ENCODE measurements at places on chromosomes 13 and 19.

DNA sequence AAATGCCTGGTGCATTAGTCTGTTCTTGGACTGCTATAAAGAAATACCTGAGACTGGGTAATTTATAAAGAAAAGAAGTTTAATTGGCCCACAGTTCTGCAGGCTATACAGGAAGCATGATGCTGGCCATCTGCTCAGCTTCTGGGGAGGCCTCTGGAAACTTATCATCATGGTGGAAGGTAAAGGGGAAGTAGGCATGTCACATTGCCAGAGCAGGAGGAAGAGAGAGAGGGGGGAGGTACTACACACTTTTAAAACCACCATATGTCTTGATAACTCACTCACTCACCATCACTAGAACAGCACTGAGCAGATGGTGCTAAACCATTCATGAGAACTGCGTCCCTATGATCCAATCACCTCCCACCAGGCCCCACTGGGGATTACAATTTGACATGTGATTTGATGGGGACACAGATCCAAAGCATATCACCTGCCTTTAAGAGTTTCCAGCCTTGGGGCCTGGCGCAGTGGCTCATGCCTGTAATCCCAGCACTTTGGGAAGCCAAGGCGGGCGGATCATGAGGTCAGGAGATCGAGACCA, 219.0 kb downstream of the KATNAL1 start:
- DNase-seq = no peak

GRCh38 chr13:78121001-78121400, 202.4 kb upstream of the EDNRB start:
- DNase-seq = no peak

DNA sequence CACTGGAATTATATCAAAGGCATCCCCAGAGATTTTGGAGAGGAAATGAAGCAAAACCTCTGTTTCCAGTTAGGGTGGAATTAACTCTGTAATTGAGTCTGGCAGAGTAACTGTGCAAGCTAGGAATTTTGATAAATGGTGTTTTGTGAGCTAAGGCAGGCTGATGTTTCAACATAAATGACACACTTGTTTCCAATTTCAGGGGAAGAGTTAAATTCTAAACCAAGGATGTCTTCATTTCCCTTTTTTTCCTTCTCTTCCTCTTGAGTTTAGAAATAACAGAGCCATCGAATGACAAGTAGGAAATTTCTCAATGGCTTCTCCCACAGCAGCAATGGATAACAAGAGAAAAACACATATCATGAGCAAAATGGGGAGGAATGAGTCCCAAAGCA, 131.2 kb downstream of the IRS2 start:
- DNase-seq = no peak

DNA sequence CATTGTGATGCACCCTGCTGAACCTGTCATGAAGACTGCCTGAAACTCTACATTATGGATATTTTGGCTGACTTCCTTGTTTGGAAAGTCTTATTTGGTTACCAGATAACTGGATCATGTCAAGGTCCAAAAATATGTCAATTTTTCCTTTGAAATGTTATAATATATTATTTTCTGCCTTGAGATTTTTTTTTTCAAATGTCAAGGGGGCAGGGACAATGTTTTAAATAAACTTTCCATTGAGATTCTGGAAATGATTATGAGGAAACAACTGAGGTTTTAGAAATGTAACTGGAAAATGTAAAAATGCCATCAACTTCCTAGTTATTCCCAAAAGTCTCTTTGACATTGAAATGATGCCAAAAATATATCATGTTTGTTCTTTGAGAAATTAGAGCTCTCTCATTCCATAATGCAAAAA, 117.0 kb downstream of the RFC3 start:
- DNase-seq = no peak

- no peak for DNase-seq
Observed at GRCh38 chr13:70714993-70715392, 606.7 kb upstream of the KLHL1 start.

All from ELF-1 (cell line).